ENCODE measurements at places on chromosomes 12 and 14. TPM values are rescaled to one million over a fixed set of nuclear protein-coding genes. Genes with fewer than 3 reads are reported as not detected.
A peak's percentile ranks its signal among the peaks of the same experiment; 100 is the strongest.

DNA sequence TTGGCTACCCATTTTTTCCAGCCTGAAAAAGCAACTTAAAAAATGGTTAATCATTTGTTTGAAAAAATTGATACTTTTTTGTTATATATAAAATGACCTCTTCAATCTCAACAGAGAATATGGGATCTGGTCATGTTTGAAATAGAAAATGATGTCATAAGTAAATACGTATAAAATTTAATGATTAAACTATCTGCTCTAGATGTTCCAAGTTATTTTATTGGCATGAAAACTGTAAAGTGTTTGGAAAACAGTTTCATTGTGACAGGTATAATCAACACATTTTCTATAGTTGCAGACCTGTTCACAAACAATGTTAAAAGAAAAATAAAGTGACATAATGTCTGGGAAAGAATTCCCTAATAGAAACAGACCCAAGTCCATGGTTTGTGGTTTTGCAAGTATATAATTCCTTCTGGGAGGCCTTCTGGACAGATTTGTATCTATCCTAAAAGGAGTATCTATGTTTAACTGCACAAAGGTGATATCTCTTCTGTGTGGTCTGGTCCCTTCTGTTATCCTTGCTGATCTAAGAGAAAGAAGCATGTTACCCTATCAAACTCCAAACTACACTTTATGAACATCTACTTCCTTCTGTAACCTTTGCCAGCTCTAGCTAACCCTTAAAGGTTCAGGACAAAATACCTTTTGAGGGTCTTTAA, 39.5 kb upstream of the LRIG3 start:
- H3K4me3 ChIP-seq, result no peak overlapping the region
- no peaks in the 10 kb centered on the region for H3K27me3 ChIP-seq
- H3K27ac ChIP-seq, result no peak overlapping the region

GALNT8 gene
- not detected for total RNA-seq

KLHL42 gene
- 5.3 TPM for total RNA-seq

PGF gene
- total RNA-seq, result 4.7 TPM

- DNase-seq, result no peak
- no peak overlapping the region for H3K4me3 ChIP-seq
- H3K27ac ChIP-seq, result no peak overlapping the region
Observed at GRCh38 chr12:12549426-12549825, 13.2 kb downstream of the DUSP16 start.

GRCh38 chr14:44804391-44804790, 157.4 kb downstream of the KLHL28 start:
- no peaks in the 10 kb centered on the region for H3K36me3 ChIP-seq
- H3K4me1 ChIP-seq, result no peaks in the 10 kb centered on the region
- H3K27me3 ChIP-seq, result no peaks in the 10 kb centered on the region
- H3K27ac ChIP-seq, result no peak overlapping the region
- DNase-seq, result no peak

DNA sequence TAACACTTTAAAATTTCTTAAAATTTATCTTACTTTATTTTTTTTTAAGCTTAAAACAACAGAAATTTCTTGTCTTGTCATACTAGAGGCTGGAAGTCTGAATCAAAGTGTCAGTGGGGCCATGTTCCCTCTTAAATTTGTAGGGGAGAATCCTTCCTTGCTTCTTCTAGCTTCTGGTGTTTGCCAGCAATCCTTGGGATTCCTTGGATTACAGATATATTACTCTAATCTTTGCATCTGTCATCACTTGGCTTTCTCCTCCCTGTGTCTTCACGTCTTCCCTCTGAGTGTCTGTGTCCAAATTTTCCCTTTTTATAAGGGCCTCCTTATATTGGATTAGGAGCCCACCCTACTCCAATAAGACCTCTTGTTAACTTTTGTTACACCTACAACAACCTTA, 135.6 kb upstream of the PTPRB start:
- H3K4me3 ChIP-seq, result no peak overlapping the region
- DNase-seq, result no peak
- no peaks in the 10 kb centered on the region for H3K27me3 ChIP-seq
- no peaks in the 10 kb centered on the region for H3K4me1 ChIP-seq

ARL6IP4 gene
- total RNA-seq, result 123 TPM

ESR2 gene
- not detected for total RNA-seq

DNA sequence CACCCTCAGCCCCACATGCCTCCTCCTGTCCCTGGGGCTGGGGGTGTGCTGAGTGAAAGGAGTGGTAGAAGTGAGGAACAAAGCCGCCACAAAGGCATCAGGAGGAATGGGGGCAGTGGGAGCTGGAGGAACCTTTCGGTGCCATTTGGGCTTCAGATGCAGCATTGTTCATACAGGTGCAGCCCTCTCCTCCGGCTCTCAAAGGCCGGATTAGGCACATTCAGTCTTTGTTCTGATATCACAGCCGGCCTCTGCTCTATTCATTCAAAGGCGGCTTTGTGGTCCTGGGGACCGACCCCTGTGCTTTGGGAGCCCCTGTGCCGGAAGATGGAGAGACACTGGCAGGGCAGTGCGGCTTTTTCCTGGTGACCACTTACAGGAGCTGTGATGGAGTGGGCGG, 53.2 kb downstream of the SMOC1 start:
- no peak for DNase-seq
- H3K27me3 ChIP-seq, result no peaks in the 10 kb centered on the region
- H3K36me3 ChIP-seq, result no peaks in the 10 kb centered on the region
- H3K27ac ChIP-seq, result no peak overlapping the region

DNA sequence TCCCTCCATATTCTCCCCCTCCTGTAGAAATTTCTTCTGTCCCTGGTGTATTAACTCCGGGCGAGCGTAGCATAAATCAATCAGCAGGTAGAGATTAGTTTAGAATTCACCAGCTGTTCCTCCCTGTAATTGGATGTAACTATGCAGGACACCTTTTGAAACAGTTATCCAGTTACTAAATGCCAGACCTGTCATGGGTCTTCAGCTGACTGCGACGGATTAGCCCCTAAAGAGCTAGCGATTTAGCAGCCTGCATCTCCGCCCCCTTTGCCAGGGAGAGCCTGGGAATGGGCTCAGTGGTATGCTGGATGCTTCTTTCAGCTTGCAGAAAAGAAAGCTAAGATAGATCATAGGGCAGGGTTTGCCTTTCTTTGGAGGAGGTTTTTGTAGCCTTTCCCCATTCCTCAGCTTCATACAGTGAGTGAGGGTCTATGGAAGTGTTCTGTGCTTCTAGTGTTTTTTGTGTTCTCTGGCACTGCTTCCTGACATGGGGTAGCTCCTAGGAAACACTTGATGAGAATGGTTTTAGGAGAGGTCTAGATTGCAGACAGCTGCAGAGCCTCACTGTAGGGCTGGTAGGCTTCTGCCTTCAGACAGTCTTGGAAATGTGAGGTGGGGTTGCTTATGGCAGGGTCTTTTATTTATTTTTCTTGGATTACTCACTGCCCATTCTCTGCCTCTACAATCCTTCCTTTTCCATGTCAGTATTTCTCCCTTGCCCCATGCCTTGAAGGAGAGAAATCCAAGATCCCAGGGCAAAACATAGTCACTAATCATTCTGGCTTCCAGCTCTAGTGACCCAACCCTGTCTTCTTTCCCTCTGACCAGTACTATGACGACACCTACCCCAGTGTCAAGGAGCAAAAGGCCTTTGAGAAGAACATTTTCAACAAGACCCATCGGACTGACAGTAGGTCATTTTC, 16.7 kb downstream of the COPZ1 start:
- peaks cover 51% of the 10 kb centered on the region for H3K36me3 ChIP-seq
- no peak overlapping the region for H3K4me3 ChIP-seq
- H3K27ac ChIP-seq, result no peak overlapping the region

DNA sequence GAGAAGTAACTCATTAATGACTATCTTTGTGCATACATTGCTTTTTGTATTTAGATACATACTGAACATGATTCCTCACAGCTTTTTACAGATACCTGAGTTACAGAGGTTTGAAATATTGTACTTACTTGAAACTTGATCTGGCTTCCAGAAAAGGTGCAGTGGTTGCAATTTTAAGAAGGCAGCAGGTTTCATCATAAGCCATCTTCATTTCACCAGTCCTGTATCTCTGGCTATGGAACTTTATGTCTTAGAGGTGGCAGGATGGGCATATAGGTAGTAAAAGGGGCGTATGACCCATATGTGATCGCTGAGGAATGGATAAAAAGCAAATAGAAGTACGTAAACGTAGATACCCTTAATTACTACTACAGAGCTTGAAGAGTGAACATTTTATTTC, 13.7 kb downstream of the ZBTB1 start:
- no peak overlapping the region for H3K4me3 ChIP-seq
- no peaks in the 10 kb centered on the region for H3K27me3 ChIP-seq
- peaks cover 43% of the 10 kb centered on the region for H3K4me1 ChIP-seq
- H3K27ac ChIP-seq, result peak overlapping the region; percentile 49

APOF gene
- total RNA-seq, result 0.27 TPM

DNA sequence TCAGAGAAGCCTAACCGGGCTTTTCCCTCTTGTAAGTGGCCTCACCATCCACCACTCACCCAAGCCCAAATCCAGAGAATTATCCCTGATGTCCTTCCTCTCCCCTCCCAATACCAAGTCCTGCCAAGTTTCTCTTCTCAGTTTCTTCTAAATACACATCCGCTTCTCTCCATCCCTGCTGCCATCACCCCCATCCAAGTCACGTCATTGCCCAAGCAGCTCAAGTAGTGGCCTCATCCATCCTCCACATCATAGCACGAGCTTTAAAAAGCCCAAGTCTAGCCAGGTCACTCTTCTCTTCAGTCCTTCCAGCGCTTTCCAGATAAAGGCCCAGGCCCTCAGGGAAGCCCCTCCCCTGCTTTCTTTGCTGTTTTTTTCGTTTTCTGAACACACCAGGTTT, 25.4 kb downstream of the IL31 start:
- no peak overlapping the region for H3K4me3 ChIP-seq
- no peak for DNase-seq
- H3K36me3 ChIP-seq, result peaks cover 17% of the 10 kb centered on the region
- no peak overlapping the region for H3K27ac ChIP-seq

- DNase-seq, result no peak
- H3K4me1 ChIP-seq, result no peaks in the 10 kb centered on the region
- H3K27ac ChIP-seq, result no peak overlapping the region
- H3K36me3 ChIP-seq, result no peaks in the 10 kb centered on the region
Observed at GRCh38 chr14:99064262-99064954, 207.6 kb downstream of the BCL11B start.

GRCh38 chr14:75456069-75456996, 28.5 kb downstream of the JDP2 start:
- H3K36me3 ChIP-seq, result no peaks in the 10 kb centered on the region
- H3K27ac ChIP-seq, result peak overlapping the region; percentile 87
- DNase-seq, result no peak
